ENCODE measurements at places on chromosomes 12 and 14.

DNA sequence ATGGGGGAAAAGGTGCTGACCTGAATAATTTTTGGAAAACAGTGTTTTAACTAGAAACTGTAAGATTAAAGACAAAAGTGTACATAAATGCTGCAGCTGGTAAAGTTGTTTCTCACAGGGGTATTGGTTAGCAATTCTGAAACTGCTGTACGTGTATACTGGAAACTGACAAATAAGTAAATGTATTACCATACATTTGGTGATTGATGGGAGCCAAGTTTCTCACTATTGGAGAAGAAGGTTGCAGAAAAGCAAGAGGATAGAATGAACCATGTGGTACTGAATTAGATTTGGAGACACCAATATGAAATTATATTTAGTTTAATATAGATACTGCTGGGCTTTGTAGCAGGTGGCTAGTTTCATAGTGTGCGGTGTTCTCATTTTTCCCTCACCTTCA lies 19.6 kb upstream of the FBXO33 start:
- DNase-seq, result no peak

GRCh38 chr14:100664231-100664630 lies 62.5 kb upstream of the DLK1 start:
- DNase-seq, result no peak

GRCh38 chr14:71538938-71539649 lies 393.1 kb upstream of the RGS6 start:
- no peak for DNase-seq

- DNase-seq, result no peak
These were observed 782.5 kb downstream of the C12orf50 start for GRCh38 chr12:87246726-87247125.

DNA sequence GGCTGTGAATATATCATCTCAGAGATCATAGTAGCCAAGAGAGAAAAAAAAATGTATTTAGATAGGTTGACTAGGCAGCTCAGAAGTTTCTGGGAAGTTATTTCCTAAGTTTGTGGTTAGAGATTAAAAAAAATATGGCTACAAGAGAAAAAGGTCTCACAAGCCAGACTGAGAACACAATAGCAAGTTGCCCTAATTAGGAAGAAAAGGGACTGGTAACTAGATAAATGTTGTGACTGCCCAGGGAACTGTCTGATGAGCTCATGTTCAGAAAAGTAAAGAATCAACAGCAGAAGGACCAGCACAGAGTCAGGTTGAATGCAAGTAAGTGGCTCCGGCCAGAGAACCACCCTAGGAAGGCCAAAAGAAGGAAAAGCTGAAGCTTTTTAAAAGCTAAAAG lies 256.6 kb downstream of the PRKD1 start:
- DNase-seq, result no peak

GRCh38 chr12:105538880-105539279 lies 208.4 kb downstream of the C12orf75 start:
- DNase-seq, result no peak

Data from esophagus squamous epithelium (tissue), 5 donors.